NCI-H187 (cell line): ENCODE measurements at places on chromosomes 7 and 10.

DNA sequence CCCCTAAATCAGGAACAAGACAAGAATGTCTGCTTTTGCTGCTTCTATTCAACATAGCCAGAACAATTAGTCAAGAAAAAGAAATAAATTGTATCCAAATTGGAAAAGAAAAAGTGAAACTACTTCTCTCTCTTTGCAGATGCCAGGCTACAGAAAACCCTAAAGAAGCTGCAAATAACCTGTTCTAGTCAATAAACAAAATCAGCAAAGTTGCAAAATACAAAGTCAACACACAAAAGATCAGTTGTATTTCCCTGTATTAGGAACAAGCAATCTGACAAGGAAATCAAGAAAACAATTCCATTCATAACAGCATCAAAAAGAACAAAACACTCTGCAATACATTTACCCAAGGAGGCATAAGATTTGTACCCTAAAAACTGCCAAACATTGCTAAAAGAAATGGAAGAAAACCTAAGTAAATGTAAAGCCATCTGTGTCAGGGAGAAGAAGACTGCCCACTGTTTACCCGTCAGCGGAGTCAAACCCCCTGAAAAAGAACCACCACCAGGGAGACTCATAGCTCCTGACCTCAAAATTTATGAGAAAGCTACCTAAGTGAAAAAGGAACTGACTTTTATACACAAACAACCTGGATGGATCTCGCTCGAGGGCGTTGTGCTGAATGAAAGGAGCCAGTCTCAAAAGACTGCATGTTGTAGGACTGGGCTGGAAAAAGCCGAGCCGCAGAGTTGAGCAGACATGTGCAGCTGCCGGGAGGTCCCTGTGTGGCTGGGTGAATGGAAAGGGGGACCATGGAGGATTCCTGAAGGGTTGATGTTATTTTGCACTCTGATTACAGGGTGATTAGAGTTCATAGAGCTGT, 263.1 kb downstream of the MAD1L1 start:
- no peak for DNase-seq

DNA sequence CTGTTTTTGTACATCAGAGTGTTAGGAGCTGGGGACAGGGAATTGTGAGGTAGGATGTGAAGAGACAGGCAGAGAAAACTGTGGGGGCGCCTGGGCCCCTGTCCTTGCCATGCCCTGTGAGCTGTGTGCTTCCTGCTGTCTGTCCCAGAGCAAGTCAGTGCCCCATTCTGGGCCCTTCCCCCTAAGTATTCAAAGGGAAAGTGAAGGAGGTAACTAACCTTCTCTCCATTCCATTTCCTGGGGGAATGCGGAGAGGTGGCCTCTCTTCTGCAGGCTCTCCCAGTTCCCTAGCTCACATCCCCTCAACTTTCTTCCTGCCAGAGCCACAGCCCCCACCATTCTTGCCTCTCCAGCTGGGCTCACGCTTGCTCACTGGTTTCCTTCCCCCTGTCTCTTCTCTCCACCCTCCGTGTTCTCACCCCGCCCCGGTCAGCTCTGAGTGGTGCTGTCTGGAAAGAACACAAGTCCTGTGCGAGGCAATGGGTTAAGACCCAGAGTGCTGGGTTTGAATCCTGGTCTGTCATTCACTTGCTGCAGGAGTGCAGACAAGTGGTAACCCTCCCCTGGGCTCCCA, 9.7 kb upstream of the VSIR start:
- no peak for DNase-seq

DNA sequence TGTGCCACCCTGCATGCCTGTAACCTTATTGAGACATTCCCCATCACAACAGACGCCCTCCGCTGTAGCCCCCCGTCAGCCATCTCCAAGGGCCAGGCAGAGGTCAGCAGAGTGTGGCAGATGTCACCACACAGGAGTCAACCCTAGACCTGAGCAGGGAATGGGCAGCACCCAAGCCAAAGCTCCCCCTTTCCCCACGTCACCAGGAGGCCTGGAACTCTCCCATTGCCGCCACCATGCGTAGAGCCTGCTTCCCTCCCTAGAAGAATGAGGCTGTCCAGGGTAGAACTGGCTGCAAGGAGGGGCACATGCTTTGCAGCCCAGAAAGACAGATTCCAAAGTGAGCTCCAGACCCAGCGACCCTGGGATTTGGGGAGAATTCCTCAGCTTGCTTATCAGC, 342.9 kb downstream of the TNS3 start:
- no peak for DNase-seq

DNA sequence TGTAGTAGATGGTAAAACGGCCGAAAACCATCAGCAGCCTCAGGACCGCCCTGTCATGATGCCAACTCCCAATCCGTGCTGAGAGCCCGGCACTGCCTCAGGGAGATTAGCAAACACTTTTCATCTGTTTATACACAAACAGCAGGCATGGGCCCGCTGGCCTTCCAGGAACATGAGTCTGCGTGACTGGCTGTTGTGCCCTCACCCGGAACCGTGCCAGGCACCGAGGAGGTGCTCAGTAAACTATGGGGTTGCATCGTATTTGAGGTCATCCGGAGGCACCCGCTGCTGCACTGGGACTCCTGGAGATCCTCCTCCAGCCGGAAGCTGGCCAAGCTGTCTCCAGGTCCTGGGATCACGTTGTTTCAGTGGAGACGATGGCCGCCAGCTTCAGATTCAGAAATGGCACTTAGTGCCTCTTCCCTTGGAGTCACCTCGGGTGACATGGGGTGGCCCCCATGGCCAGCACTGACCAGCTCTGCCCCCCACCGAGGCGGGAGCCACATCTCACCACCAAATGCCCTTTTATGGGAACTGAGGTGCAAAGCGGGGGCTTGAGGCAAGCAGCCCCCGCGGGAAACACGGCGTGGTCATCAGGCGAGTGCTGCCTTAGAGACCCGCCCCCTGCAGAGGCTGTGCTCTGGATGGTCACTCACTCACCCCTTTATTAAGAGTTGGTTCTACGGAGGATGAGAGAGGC, 585.9 kb downstream of the PTPRN2 start:
- DNase-seq: no peak

- DNase-seq: no peak
Measured at GRCh38 chr10:5530412-5530806, 5.6 kb downstream of the CALML3 start.

DNA sequence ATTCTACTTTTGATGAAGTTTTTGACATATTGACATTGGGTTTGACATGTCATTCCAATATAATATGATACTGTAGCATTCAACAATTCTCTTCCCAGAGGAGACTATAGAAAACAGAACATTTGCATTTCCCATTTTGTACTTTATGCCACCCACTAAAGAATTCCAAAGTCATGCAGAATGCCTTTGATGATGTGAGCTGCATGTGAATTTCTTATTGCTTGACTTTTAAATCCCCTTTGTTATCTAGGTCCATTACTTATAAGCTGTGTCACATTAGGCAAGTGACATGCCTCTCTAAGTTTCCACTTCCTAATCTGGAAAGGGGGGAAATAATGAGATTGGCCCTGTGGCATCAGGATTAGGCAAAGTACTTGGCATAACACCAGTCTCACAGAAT, 436.7 kb downstream of the AUTS2 start:
- no peak for DNase-seq

DNA sequence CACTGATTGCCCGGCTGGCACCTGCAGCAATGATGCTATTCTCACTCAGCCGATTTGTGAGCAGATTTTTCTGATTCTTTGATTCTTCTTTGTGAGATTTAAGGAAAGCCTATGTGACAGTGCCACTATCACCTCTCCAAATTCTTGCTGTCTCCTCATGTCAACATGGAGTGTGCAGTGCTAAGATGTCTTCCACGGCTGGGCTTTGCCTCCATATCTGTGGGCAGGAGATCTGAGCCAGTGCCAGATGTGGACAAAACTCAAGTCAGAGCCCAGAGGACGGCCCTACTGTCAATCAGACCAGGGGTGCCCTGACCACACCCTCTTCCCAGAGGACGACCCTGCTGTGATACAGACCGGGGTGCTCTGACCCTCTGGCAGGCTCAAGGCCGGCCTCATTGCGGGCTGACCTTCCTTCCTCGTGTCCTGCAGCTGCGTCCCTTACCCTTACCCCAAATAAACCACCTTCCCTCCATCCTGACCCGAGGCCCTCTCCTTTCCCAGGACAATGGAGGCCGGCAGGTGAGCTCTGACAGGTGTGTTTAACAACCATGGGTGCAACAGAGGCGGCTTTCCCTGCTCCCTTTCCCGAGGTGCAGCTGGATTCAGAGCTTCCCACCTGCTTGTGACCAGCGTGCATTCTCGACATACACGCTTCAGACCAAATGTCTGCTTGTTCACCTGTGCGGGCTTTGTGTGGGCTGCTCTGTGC, 221.4 kb downstream of the ADARB2 start:
- DNase-seq: no peak

GRCh38 chr10:52818019-52818418, 45.4 kb upstream of the MBL2 start:
- DNase-seq: no peak

DNA sequence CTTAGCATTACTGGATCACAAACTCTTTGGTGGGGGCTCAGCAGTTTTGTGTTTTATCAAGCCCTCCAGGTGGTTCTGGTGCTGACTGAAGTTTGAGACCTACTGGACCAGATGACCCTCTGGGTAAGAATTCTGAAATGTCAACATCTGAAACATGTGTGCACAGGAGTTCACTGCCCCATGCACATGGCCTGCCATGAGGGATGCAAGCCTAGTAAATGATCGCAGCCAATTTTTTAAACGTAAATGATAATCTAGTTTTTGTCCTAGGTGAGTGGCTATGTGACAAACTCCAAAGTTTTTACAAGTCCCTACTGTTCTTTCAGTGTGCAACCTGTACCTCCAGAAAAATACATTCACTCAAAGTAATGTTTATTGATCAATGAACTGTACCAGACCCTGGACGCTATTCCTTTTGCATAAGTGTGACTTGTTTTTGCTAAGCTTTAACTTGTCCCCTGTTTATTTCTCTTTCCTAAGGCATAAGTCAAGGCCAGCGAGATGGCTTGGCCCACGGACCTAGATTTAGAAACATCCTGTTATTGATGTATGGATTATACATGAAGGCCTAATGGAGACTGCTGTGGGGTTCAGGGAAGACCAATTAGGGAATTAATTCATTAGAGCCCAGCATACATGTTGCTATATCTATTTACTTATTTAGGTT, 531.1 kb downstream of the LRMDA start:
- DNase-seq: no peak

- DNase-seq: no peak
Measured at GRCh38 chr10:103632247-103632642, 138.7 kb downstream of the NEURL1 start.

- DNase-seq: no peak
Measured at GRCh38 chr7:459584-460373, 59.9 kb downstream of the PDGFA start.

GRCh38 chr10:52883996-52884871, 111.7 kb upstream of the MBL2 start:
- DNase-seq: no peak

GRCh38 chr7:112798274-112799159, 8.3 kb upstream of the TMEM168 start:
- no peak for DNase-seq

GRCh38 chr7:300048-300447, 10.1 kb downstream of the FOXL3 start:
- no peak for DNase-seq

DNA sequence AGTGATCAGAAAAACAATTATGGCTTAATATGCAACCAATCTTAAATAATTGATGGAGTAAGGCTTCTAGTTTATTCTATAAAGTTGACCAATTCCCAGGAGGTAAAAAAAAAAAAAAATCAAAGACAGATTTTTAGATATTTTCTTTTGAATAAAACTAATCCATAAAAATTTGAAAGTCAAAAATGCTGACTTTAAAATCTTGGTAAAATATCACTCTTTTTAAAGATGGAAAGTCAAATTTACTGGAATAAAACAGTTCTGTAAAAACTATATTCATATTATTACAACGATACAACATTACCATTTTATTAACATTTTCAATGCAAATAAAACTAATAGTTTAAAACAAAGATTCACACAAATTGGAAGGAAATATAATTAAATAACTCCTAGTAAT, 5.4 kb downstream of the RELN start:
- no peak for DNase-seq

- no peak for DNase-seq
Measured at GRCh38 chr7:117025891-117026290, 72.6 kb downstream of the ST7 start.

DNA sequence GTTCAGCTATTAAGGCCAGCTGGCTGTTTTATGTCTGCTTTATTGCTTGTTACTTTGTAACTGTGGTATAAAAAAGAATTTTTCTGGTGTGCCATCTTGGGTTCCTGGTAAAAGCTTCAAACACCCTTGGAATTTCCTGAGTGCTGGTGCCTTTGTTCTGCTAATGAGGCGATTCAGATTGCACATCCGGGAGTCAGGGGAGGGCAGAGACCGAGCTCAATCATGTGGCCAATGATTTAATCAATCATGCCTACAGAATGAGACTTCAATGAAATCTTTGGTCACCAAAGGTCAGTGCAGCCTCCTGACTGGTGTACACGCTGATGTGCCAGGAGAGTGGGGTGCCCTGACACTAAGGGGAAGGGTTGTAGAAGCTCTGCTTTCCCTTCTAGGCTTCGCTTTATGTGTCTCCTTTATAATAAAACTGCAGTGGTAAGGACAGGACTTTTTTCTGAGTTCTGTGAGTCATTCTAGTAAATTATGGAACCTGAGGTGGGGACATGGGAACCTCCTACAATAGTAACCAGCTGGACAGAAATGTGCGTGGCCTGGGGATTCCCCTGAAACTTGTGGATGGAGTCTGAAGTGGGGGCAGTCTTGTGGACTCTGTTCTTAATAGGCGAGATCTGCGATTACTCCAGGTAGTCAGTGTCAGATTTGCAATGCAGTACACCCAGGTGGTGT, 69.4 kb upstream of the OGDHL start:
- DNase-seq: no peak

GRCh38 chr10:123967626-123968243, 76.1 kb upstream of the CPXM2 start:
- DNase-seq: no peak

- DNase-seq: no peak
Measured at GRCh38 chr7:129264534-129264933, 39.7 kb downstream of the AHCYL2 start.

DNA sequence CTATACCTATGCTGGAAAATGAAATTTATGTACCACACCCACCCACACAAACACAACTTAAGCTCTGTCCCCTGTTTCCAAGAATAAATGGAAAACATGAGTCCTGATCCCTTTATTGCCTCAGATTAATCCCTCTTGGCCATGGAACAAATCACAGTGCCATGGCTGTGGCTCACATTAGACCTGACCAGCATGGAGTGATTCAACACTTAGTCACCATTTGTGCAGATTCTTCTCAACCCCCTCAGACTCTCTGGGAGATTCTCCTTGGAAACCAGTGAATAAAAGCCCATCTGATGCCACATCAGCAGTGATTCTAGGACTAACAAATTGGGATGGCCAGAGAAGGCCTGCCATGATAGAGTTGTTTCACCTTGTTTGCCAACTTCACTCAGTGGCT, 204.4 kb upstream of the TMEM72 start:
- no peak for DNase-seq

- DNase-seq: no peak
Measured at GRCh38 chr10:19892677-19893076, 76.4 kb downstream of the PLXDC2 start.

DNA sequence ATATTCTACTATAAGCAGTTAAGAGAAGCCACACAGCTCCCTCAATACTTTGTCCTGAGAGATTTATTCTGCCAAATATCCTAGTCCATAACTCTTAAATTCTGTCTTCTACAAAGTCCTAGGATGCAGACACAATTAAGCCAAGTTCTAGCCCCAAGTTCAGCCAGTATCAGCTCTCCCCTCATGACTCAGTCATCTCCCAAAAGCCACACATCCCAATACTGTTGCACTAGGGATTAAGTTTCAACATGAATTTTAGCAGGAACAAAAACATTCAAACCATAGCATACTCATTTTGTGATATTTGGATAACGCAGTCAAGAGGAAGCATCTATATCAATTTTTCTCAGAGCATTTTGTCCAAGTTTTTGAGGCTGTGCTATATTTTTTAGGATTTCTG, 277.4 kb downstream of the FZD1 start:
- no peak for DNase-seq
